ENCODE measurements at places on chromosomes 6 and 20. TPM values are rescaled to one million over a fixed set of nuclear protein-coding genes. Genes with fewer than 3 reads are reported as not detected.

ISM1 gene
- 0.50 TPM for total RNA-seq

CRIP3 gene
- total RNA-seq, result 33.4 TPM

SLC29A1 gene
- total RNA-seq, result 70.0 TPM

EYA2 gene
- 17.2 TPM for total RNA-seq

PPIL4 gene
- 36.0 TPM for total RNA-seq

TULP4 gene
- 116 TPM for total RNA-seq

KCNB1 gene
- 2.3 TPM for total RNA-seq

HLA-DQB1 gene
- total RNA-seq, result 0.08 TPM

VGLL2 gene
- 1.7 TPM for total RNA-seq

NTSR1 gene
- total RNA-seq, result 0.81 TPM
